ENCODE measurements at places on chromosomes 6 and 20. TPM values are rescaled to one million over a fixed set of nuclear protein-coding genes. Genes with fewer than 3 reads are reported as not detected.

DAAM2 gene
- not detected for total RNA-seq

TCEA2 gene
- 60.8 TPM for total RNA-seq

MDFI gene
- total RNA-seq = not detected

LAMA2 gene
- total RNA-seq = 1.4 TPM

FKBP5 gene
- total RNA-seq = 83.2 TPM

SLC22A7 gene
- total RNA-seq = not detected

CFAP206 gene
- total RNA-seq = 0.07 TPM

LINC00237 gene
- total RNA-seq = not detected

CYP39A1 gene
- total RNA-seq = not detected

PRL gene
- not detected for total RNA-seq

BEND6 gene
- not detected for total RNA-seq

CDKN1A gene
- 56.2 TPM for total RNA-seq

MRAP2 gene
- not detected for total RNA-seq

CST2 gene
- total RNA-seq = not detected

ALDH8A1 gene
- total RNA-seq = 2.7 TPM

TNNC2 gene
- total RNA-seq = not detected

LPA gene
- not detected for total RNA-seq

SLC17A1 gene
- not detected for total RNA-seq

C6orf132 gene
- 0.05 TPM for total RNA-seq

PROKR2 gene
- total RNA-seq = not detected

CLDN20 gene
- not detected for total RNA-seq

TMEM63B gene
- 11.1 TPM for total RNA-seq

SLC35D3 gene
- total RNA-seq = not detected

PNPLA1 gene
- not detected for total RNA-seq

COL9A1 gene
- total RNA-seq = not detected

FKBP1C gene
- 1.9 TPM for total RNA-seq

CLIC5 gene
- 2.6 TPM for total RNA-seq

BPI gene
- not detected for total RNA-seq

APOM gene
- total RNA-seq = 3.0 TPM

ESR1 gene
- 0.23 TPM for total RNA-seq

CDC5L gene
- total RNA-seq = 27.3 TPM

RAB44 gene
- total RNA-seq = 0.07 TPM

OR2J1 gene
- not detected for total RNA-seq

RBPJL gene
- not detected for total RNA-seq

TCF19 gene
- 77.2 TPM for total RNA-seq

GGTLC1 gene
- not detected for total RNA-seq

PRKN gene
- total RNA-seq = 0.14 TPM

PLEKHG1 gene
- total RNA-seq = 0.57 TPM

NKX2-4 gene
- not detected for total RNA-seq

GABRR1 gene
- not detected for total RNA-seq

RIMS4 gene
- not detected for total RNA-seq

OR2H2 gene
- not detected for total RNA-seq

HRH3 gene
- not detected for total RNA-seq

TINAG gene
- total RNA-seq = not detected

PPP1R16B gene
- total RNA-seq = 55.0 TPM

TPD52L1 gene
- not detected for total RNA-seq

IP6K3 gene
- total RNA-seq = not detected

SDC4 gene
- 21.9 TPM for total RNA-seq

DPPA5 gene
- not detected for total RNA-seq

C20orf144 gene
- 0.25 TPM for total RNA-seq
